Ammon's horn (tissue), 1 donor: ENCODE measurements at places on chromosomes 4 and X.
A peak's percentile ranks its signal among the peaks of the same experiment; 100 is the strongest.

DNA sequence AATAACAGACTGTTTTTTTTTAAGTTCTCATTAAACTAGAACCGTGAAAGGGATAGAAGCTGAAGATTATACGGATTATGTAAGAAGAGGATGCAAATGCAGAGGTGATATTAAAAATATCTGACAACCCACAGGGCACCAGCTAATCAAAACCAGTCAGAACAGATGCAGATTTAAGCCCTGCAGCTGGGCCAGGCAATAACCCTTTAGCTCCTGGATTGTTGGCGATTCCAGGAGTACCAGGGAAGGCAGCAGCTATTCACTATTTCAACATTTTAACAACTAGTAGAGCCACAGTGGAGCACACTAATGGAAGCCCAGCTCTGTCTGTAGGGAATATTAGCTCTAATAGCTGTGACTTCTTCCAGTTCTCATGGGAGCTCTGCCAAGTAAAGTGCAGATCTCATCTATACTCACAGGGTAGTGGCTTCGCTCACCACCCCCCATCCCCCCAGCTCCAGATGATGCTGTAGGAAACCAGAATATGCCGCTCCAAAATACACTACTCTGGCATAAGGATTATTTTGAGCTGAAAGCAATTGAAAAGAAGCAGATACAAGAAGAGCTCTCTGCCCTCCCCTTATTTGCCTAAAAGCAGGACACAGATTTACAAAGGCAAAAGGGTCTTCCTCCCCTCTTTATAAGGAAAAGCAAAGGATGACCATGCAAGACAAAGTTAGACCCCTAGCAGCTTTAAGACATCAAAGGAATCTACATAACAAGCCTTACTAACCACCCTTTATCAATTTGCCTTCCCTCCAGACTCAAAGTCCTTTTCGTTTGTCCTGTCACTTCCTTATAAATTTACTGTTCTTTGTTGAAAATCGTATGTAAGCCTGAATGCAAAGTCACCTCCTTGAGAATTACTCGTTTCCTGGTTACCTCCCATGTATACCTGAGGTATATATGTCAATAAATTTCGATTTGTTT, 13.7 kb downstream of the SCD5 start:
- no peak for DNase-seq

GRCh38 chr4:75527482-75527881, 13.2 kb downstream of the THAP6 start:
- no peak for DNase-seq

GRCh38 chrX:154748712-154749339, 2.1 kb downstream of the GAB3 start:
- DNase-seq: peak; percentile 64

GRCh38 chr4:12875640-12876243, 608.4 kb downstream of the RAB28 start:
- no peak for DNase-seq

GRCh38 chr4:931194-931959, 739 bp downstream of the GAK start:
- no peak for DNase-seq

- DNase-seq: no peak
Observed at GRCh38 chrX:40201329-40201885, 103.6 kb upstream of the BCOR start.

DNA sequence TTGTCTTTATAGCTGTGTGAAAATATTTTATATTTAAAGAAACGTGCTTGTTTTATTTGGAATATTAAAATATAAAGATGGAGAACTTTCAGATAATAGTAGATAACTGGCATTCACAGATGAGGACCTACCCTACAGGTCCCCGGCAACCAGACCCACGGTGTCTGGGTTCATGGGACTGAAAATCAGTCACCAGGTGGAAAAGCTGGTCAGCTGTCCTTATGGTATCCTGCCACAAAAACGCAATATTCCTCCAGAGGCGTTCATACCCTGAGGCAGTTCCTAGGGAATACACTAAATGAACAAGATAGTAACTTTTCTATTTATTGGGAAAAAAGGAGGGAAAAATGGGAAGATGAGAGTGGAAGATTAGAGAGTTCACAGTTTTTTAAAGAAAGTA, 1.2 kb downstream of the TLR6 start:
- DNase-seq: no peak

DNA sequence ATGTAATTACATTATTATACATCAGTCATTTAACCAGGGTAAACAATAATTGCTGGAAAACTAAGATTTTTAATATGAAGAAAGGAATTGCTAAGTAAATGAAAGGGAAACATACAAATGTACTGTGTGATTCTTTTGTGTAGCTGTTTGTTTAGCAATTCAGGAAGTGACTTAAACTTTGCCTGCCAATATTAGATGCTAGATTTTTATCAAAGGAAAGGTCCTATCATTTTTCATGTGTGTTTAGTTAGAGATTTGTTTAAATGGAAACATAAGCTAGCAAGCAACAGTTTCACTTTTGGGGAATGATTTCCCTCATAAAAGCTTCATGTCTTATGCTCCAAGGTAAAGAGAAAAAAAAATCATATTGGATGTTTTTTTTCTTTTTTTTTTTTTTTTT, 95.1 kb upstream of the LIMCH1 start:
- no peak for DNase-seq

DNA sequence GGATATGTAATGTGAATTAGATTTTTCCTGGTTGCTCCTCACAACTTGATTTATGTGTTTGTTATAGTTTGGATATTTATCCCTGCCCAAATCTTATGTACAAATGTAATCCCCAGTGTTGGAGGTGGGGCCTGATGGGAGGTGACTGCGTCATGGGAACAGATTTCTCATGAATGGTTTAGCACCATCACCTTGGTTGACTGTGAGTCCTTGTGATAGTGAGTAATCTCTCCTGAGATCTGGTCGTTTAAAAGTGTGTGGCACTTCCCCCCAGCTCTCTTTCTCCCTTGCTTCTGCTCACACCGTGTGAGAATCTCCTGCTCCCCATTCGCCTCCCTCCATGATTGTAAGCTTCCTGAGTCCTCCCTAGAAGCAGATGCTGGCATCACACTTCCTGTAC, 2.2 kb downstream of the MID2 start:
- no peak for DNase-seq

DNA sequence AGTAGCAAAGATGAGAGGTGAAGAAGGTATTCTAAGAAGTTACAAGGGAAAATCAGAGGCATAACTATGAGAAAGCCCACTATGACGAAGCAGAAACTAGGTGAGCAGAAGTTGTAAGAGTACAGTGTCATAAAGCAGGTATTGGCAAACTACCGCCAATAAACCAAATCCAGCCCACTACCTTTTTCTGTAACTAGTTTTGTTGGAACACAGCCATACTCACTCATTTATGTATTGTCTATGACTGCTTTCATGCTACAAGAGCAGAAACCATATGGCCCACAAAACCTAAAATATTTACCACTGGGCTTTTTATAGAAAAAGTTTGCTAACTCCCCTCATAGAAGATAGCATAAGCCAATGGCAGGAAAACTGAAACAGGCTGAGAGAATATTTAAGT, 31.8 kb upstream of the ZCCHC13 start:
- DNase-seq: no peak

- DNase-seq: no peak
Observed at GRCh38 chr4:172220679-172221078, 407.5 kb downstream of the GALNTL6 start.

GRCh38 chr4:165700855-165701254, 172.2 kb upstream of the TLL1 start:
- DNase-seq: no peak

DNA sequence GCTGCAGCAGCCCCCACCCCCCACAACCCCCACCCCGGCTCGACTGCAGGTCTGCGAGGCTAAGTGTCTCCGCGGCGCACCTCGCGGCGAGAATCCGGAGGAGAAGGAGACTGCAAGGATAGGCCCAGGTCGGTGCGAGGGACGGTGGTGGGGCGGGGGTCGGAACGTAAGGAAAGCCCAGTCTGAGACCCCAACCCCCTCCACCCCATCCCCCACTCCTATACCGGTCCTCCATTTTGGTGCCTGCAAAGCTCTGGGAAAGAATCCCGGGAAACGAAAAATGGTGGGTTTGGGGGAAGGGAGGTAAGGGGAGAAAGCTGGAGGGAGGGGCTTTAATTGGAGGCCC, 614 bp downstream of the BEX3 start:
- no peak for DNase-seq

DNA sequence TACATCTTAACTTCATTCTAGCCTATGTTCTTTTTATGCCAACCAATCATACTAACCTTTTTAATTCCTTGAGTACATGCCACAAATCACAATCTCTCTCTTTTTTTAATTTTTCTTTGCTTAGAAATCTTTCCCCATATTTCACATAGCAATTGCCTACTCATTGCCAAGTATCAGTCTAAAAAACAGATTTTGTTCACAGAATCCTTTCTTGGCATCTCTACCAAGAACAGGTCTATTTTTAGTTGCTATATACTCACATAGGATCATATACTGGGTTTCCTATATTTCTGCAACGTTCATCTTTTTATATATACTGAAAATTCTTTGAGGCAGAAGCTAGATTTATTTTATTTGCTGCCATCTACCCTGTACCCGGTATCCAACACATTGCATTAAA, 292.1 kb downstream of the GASK1B start:
- DNase-seq: no peak

DNA sequence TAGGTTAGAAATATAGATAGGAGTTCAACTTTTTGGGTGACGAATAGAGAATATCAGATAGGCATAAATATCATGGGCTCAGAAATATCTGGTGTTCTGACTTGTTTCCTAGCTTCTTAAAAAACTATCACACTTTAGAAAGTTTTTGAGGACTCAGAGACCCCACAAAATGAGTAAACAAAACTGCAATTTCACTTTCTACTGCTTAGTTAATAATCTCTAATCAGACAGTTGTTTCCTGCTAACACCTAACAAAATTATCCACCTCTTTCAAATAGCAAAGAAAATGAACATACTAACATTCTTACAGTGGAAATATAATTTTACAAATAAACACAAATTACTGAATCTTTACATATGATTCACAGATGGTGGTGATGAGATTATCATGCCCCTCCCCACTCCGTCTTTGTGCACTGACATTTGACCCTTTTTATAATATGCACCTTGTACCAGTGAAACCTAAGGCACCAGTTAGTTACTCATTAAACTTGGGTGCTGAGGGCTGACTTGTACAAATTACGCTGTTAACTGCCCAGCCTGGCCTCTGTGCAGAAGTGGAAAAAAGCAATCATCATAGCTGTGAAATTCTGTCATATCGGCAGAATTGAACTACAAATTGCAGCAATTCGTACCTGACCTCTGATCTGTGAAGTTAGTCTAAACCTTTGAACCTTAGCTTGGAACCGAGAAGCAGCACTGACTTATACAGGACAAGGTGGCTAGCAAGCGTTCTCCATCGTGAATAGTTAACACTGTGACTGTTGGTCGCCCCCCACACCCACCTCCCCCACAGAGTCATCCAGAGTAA, 138.7 kb downstream of the CHRNA9 start:
- no peak for DNase-seq

DNA sequence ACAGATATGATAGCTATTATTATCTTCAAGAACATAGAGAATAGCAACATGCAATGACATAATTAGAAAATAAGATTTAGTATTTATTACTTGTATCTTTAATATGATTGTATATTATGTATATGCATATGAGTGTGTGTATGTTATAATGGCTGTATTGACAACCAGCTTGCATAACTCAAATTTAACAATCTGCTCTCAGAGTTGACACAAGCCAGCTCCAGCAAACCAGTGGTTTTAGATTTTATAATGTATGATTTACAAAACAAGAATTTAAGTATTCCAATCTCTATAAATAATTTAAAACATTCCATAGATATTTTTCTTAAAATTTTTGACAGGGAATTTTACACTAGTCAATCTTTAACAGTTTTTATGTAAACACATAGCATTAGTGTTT, 935.9 kb upstream of the EPHA5 start:
- no peak for DNase-seq

GRCh38 chr4:173410079-173410478, 11.2 kb upstream of the SCRG1 start:
- peak; percentile 91 for DNase-seq

GRCh38 chr4:27082776-27083175, 222.1 kb downstream of the STIM2 start:
- no peak for DNase-seq

DNA sequence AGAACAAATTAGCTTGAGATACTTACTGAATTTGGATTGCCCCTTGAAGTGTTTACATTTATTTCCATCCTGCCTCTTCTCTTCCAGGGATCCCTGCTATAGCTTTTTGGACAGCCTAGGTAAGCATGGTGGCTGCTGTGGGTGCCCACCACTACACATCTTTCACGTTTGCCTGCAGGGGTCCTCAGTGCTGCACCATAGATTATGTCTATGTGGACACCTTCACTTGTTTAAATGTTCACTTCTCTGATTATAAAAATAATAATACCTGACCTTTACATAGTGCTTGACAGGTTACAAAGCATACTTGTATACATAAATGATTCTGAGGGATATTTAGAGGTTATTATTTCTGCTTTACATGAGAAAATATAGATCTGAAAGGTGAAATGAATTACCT, 67.9 kb upstream of the SLC4A4 start:
- no peak for DNase-seq

GRCh38 chrX:46255046-46255445, 290.2 kb downstream of the ZNF674 start:
- DNase-seq: no peak

GRCh38 chr4:20078644-20079043, 173.1 kb upstream of the SLIT2 start:
- DNase-seq: no peak

DNA sequence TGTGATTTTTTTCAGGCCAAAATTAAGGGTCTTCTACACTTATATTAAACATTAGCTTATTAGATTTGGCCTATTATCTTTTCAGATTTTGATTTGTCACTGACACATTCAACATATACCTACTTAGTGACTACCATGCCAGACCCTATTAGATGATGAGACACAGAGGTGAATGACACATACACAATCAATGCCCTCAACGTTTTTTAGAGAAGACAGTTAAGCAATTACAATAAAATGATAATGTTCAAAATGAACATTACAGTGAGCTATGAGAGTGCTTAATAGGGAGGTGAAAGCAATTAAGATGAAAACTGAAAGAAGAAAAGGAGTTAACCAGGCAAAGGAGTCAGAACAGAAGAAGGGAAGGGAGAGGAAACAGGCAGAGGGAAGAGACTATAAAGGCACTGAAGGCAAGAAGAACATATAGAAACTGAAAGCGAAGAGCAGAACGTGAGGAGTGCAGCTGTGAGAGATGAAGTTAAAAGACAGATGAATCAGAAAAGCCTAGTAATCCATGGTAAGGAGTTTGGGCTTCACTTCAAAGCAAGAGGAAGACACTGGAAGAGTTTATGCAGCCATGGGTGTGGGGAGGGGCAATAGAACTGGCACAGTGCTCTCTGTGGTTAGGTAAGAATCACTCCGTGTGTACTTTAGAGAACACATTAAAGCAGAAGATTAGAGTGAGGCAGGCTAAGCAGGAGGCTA, 119.0 kb downstream of the REELD1 start:
- no peak for DNase-seq

- no peak for DNase-seq
Observed at GRCh38 chr4:3712112-3712805, 53.9 kb upstream of the ADRA2C start.

DNA sequence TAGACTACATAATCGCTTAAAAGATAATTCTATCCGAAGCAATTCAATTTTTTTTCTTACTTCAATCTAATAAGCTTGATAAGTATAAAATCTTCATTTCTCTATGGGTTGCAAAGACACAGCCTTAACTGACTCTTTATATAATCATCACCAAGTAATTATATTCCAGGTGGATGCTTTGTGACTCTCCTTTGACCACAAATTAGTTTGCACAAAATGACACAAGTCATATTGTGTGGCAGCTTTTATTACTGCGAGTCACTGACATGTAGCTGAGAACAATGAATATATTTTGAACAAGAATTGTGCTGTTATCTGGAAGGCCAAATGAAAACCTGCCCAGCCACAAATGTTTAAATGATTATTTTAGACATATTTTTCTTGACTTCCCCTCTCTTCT, 1727.8 kb downstream of the ARAP2 start:
- no peak for DNase-seq
